ENCODE measurements at places on chromosomes 3 and 15.

DNA sequence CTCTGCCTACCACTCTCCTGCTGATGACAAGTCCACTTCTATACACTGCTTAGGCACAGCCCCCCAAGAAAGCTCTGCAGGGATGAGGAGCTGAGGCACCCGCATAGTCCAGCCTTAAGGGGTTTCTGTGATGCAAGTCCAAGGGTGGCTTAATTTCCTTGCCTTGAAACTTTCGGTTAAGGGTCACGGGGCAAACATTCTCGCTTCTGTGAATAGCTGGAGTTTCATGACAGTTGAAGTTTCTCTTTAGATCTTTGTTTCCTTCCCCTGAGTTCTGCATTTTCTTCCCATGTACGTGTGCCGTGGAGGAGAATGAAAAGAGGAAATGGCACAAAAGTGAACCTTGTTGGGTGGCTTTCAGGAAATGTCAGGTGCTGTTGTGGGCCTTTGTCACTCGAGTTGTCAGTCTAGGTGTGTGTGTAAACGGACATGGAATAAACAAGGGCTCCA is 7.0 kb downstream of the GPR160 start:
- no peak for DNase-seq

DNA sequence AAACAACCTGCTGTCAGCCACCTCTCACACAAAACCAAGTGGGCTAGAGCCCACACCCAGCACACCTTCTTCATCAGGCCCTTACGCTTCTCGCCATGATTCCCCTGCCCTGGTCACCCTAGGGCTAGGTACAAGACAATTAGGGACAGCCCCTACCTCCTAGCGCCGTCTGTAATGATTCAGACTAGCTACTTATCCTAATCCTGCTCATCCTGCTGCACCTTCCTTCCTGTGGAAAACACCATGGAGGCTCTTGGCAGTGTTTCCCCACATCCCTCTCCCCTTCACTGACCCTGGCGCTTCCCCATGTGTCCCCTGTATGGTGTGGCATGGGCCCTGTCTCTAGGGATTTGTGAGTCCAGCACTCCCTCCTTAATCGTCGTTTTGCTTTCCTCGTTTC is 39.6 kb upstream of the ICE2 start:
- no peak for DNase-seq

DNA sequence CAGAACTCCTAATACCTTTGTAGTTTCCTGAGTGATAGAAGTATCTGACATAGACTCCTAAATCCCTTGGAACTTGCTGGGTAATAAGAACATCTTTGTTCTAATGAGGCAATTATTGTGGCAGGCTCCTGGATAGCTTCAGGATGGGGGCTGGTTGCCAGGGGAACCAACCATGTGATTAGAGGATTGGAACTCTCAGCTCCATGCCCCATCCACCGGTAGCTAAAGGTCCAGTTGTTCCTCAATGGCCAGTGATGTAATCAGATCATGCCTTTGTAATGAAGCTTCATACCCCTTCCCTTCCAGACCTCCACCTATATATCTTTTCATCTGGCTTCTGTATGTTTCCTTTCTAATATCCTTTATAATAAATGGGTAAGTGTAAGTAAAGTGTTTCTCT is 221.2 kb upstream of the ALCAM start:
- DNase-seq, result no peak

DNA sequence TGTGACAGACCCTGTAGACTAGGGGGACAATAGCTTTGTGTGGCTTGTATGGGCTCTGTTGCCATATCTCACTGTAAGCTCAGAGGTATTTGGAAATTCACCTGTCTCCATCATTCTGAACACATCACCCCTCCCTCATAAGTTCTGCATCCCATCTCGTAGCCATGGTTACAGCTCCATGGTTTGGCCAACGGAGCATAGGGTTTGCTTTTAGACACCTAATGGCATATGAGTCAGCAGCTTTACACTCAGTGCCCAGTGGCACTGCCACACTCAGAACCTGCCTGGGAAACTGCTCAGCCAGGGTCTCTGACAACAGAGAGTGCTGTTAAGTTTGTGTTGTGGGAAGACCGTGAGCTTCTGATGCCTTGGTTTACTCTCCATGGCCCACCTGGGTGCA is 67.3 kb downstream of the CCK start:
- no peak for DNase-seq

- no peak for DNase-seq
These were observed 2.9 kb downstream of the USP50 start for GRCh38 chr15:50543556-50543955.

GRCh38 chr15:96184297-96184696 is 146.2 kb upstream of the NR2F2 start:
- no peak for DNase-seq

- DNase-seq, result no peak
These were observed 102.1 kb upstream of the ETV5 start for GRCh38 chr3:186210852-186211500.

- peak; percentile 24 for DNase-seq
These were observed 37.4 kb upstream of the LDHAL6B start for GRCh38 chr15:59169251-59169708.

- peak; percentile 32 for DNase-seq
These were observed 2.3 kb downstream of the CHP1 start for GRCh38 chr15:41233367-41233771.

DNA sequence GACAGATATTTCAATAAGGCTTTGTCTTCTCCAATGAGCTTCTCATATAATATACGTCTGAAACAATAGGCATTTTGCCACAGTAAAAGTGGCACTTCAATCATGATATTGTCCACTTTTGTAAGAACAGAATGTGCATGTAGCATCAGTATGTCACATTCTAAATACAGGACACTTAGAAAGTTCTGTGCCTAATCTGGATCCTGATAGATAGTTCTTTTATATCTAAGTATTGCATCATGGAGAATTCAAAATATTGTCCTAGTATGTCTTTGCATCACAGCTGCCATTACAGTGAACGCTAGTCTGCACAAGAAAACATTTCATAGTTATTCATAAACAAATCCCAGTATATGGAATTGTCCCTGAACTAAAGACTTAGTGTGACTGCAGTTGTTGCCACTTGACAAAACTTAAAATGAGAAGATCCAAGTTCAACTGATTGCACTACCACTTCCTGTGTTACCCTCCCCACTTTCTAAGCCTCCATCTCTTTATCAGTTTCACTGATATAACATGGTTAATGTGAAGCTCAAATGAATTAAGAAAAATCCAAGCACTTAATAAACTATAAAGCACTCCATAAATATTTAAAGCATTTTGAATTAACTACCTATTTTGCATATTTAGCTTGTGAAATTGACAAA is 19.6 kb downstream of the LRRFIP2 start:
- no peak for DNase-seq

- DNase-seq, result no peak
These were observed 38.5 kb upstream of the CTSH start for GRCh38 chr15:78983146-78983918.

GRCh38 chr3:45347315-45348000 is 40.9 kb upstream of the LARS2 start:
- no peak for DNase-seq

- no peak for DNase-seq
These were observed 36.5 kb upstream of the KLHL6 start for GRCh38 chr3:183591881-183592521.

DNA sequence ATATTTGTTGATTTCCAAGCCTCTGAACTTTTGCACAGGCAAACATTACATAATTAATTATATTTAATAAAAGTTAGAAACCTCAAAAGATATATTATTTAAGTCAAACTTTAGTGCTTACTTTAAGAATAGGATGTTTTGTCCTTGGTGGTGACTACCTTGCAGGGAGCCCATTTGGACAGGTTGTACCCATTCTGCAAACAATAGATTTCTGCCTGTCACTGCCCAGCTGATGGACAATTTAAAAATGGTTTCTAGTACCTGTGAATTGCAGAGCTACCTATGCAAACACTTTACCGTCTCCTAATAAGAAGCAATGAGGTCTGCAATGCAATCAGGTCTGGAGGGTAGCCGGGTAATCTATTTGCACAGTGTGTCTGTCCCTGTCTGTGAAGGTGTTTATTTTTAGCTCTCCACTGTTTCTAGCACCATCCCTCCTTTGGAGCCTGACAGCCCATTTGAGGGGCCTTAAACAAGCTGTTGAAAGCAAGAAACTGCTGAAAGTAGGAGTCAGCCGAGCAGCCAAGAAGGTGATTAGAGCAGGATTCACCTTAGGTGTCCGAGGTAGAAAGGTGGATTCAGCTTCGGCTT is 556.2 kb upstream of the CFAP20DC start:
- no peak for DNase-seq

DNA sequence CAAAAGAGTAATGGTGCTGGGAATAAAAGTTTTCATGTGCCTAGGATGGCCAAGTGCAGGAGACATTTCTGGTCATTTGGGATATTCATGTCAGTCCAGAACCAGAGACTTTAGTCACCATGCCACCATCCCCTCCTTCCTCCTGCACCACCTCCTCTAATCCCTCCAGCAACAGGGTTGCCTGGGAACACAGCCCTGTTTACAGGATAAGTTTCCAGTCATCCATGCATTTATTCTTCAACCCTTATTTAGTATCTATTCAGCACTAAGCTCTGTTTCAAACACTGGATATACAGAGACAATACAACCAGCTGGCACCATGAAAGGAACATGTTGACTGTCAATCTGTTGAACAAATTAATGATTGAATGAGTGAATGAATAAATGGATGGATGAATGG is 211.7 kb downstream of the CLSTN2 start:
- no peak for DNase-seq

- no peak for DNase-seq
These were observed 192.3 kb upstream of the C2CD4B start for GRCh38 chr15:62357431-62357830.

GRCh38 chr3:106247902-106248684 is 379.3 kb upstream of the CBLB start:
- DNase-seq, result no peak

- DNase-seq, result no peak
These were observed 133.8 kb downstream of the GREM1 start for GRCh38 chr15:32851572-32851971.

DNA sequence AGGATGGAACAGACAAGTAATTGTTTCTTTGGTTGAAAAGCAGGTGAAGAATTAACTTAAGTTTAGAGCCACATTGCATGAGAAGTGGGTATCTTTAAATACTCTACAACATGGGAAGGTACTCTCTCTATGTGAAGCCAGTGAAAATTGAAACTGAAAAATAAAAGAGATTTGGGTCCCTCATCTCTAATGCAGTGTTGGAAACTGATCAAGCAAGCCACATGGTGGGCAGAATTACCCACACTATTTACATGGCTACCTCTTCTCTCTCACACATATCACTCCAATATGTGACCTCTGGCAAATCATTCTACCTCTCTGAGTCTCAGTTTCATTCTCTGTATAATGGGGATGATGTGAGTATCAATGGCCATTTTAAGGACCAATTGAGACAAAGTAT is 339.0 kb downstream of the IL5RA start:
- DNase-seq, result no peak

DNA sequence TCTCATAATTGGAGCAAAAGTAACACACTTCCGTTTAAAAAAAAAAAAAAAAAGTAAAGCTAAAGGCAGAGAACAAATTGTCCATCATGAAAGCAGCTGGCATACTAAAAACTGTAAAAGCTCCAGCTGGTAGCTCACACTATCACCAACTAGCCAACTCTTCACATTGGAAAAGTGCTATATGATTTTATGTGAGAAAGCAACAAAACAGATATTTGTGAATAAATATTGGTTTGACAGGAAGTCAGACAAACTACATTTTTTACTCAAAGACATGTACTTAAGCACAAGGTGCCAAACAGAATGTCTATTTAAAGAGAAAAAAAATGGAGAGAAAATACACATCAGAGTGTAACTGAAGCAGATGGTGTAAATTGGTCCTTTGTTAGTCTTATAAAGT is 231.2 kb upstream of the CADM2 start:
- DNase-seq, result no peak

- DNase-seq, result no peak
These were observed 8.5 kb downstream of the IP6K2 start for GRCh38 chr3:48708481-48708889.

DNA sequence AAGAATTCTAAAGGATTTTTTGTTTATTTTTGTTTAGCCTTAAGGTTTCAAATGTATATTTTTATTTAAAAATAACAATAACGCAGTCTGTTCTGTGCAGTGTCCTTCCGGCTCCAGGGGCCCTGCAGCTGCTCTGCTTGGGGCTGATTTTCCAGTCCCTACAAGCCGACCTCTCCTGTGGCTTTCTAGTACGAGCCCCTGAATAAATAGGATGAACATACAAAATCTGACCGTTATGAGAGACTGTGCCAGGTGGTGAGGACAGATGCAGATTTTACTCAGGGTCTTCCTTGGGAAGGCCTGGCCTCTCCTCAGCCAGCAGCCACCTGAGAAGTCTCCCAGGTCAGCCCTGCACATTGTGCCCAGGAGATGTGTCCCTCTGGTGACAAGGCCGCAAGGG is 59.2 kb upstream of the ADAMTS17 start:
- no peak for DNase-seq

DNA sequence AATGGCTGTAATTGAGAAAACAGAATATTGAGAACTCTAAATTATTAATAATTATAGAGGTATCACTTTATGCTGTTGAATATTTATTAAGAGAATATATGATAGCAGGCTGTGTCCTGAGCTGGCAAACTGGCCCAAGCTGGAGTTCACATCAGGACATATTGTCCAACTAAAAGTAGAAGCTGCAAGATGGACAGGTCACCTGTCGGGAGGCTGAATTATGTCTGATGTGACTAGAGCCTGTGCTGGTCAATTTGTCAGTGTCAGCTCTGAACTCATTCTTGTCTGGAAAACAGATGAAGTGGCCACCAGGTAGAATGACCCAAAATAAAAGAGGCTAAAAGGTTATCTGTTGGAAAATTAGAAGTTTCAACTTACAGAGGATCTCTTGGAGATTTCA is 392.2 kb downstream of the LRTM1 start:
- DNase-seq, result no peak

GRCh38 chr15:57421110-57421509 is 44.8 kb downstream of the CGNL1 start:
- DNase-seq, result no peak

- DNase-seq, result no peak
These were observed 396.1 kb downstream of the UNC13C start for GRCh38 chr15:54374184-54374952.

- no peak for DNase-seq
These were observed 16.5 kb downstream of the VIPR1 start for GRCh38 chr3:42518800-42519567.

- DNase-seq, result no peak
These were observed 6.0 kb upstream of the SLC6A1 start for GRCh38 chr3:10986592-10986991.

DNA sequence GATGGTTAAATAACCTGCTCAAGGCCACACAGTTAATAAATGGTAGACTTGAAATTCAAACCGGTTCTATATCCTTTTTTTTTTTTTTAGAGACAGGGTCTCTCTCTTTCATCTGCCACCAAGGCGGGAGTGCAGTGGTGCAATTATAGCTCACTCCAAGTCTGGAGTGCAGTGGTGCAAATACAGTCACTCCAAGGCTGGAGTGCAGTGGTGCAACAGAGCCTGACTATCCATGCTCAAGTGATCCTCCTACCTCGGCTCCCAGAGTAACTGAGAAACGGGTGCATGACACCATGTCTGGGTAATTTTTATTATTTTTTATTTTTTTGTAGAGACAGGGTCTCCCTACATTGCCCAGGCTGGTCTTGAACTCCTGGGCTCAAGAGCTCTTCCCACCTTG is 23.4 kb downstream of the DPP8 start:
- DNase-seq, result no peak

- DNase-seq, result no peak
These were observed 39.6 kb upstream of the MAGEF1 start for GRCh38 chr3:184751204-184752040.
